Activated CD8-positive, alpha-beta memory T cell treated with anti-CD3 and anti-CD28 coated beads for 1 hour (primary cell): ENCODE measurements at places on chromosomes 16 and 17.
A peak's percentile ranks its signal among the peaks of the same experiment; 100 is the strongest.

DNA sequence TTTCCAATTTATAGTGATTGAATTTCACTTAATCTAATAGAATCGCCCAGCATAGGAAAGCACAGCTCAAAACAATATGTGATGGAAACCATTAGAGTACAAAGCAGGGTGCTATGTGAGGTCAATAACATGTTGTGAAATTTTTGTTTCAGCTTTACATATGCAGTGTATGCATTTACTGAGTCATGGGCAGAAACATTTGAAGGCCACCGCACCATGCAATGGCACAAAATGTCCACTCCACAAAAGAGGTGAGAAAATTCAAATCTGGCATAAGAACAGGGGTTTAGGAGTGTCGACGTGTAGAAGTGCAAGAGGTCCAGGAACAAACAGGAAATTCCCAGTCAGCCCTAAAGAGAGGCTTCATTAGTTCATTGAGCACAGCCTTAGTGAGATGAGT lies 131.2 kb downstream of the ANKFN1 start:
- no peak for DNase-seq

- DNase-seq: no peak
These were observed 304.7 kb downstream of the CA10 start for GRCh38 chr17:51853857-51854256.

GRCh38 chr17:82402865-82403264 lies 15.3 kb upstream of the HEXD start:
- DNase-seq: no peak

GRCh38 chr16:9964426-9964825 lies 217.8 kb downstream of the GRIN2A start:
- no peak for DNase-seq

- DNase-seq: peak; percentile 59
These were observed 27.6 kb downstream of the STAT5B start for GRCh38 chr17:42248351-42249179.

DNA sequence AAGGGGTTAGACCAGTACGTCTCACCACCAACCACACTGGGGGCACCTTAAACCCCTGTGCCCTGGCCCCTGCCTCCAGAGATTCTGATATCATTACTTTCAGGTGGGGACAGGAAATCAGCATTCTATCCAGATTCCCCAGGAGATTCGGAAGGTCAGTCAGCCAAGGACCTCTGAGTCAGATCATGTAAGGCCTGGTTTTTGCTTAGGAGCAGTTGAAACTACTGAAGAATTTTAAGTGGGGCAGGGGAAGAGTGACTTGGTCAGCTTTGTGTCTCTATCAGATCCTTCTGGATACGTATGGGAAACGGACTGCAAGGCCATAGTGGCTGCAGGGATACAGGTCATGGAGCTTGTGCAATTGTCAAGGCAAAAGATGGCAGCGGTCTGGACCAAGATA lies 9.0 kb downstream of the EMP2 start:
- DNase-seq: no peak

GRCh38 chr17:50908860-50909764 lies 43.0 kb upstream of the TOB1 start:
- DNase-seq: no peak
